ENCODE measurements at places on chromosomes 5 and 9.

DNA sequence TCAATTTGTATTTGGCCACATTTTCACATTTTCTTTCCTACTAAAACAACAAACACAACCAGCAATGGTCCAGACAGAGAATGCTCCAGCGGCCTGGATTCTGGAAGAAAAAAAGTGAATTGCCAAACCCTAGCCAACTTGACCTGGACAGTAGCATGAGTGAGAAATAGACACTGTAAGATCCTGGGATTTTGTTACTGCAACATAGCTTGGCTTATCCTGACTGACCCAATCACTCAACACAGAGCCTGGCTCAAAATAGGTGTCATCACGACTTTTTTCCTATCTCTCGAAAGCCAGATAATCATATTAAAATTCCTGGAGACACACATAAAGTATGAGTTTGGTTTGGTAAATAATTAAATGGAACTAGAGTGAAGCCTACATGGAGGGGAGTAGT, 25.4 kb upstream of the MVB12B start:
- DNase-seq: no peak

GRCh38 chr9:2461892-2462291, 159.7 kb upstream of the VLDLR start:
- DNase-seq: peak; percentile 23

GRCh38 chr5:76283670-76284069, 119.4 kb upstream of the IQGAP2 start:
- no peak for DNase-seq

DNA sequence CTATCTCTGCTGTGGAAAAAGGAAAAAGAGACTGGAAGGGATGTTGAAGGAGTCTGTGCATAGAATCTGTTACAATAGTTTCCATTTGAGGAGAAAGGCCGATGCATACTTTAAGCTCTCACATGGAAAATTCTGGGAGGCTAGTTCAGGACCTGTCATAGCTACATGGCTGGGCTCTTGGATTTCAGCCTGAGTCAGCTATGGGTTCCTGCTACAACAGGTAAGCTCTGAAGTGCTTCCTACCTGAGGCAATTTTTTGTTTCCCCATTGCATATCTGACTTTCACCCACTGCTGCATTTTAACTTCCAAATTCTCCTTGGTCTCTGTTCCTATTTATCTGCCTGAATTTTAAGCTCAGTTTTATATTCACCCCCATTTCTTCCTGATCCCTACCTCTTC, 310.7 kb downstream of the RAB3C start:
- no peak for DNase-seq

DNA sequence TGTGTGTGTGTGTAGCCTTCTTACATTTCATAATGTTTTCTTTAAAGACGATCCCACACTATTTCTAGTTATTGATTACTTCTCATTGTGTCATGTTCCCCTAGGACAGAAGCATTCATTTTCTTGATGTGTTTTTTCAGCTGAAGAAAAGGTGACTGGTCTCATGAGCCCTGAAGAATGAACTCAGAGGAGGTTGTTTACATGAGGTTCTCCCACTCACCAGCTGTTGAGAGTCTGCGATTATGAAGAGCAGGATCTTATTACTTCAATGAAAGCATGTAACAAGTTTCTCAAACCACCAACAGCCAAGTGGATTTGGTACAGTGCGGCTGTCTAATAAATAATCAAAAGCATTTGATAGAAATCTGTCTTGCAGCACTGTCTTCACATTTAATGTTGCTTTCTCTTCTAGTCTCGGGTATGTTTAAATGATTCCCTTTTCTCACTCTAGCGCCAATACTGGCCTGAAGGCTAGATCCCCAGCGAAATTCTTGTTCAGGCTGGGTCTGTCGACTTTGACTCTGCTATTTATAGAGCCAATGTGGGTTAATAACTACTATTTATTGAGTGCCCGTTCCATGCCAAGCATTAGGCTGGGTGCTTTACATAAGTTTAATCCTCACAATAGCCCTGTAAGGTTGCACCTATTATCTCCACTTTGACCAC, 9.6 kb upstream of the FSD1L start:
- no peak for DNase-seq

GRCh38 chr5:113039934-113040285, 63.3 kb downstream of the DCP2 start:
- DNase-seq: no peak

Measured in NCI-H187 (cell line).